ENCODE measurements at places on chromosomes 3 and 15.

DNA sequence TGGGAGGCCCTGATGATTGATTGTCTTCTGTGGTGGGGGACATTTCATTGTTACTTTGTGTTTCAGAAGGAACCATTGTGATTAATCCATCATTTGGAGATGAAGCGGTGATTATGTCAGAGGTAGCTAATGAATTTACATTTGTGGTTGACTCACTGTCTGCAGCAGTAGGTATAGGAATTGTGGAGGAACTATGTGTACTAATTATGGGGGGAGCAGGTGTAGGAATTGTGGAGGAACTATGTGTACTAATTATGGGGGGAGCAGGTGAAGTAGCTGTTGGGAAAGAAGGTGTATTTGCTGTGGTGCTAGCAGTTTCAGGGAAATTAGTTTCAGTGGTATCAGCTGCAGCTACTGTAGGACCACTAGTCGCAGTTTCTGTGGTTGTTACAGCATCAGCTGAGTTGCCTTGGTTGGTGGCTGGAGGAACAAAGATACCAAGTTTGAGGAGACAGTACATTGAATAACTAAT, 6.9 kb downstream of the MUC13 start:
- no peak for DNase-seq

DNA sequence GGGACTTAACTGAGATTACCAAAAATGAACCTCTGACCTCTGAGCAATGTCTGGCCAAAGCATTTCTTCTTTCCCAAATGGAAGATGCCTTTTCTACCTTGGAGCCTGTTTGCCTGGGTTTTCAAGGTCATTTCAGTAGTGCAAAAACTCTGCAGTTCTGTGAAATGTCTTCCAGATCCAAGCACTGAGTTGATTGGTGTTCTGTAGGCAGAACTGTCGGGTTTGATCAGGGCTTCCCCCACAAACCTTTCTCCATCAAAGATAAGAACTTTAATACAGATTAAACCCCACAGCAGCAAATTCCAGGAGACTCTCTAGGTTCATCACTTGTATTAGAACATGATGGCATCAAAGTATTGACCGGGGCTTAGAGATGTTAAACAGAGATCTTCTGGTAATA, 192.7 kb upstream of the TOPAZ1 start:
- no peak for DNase-seq

DNA sequence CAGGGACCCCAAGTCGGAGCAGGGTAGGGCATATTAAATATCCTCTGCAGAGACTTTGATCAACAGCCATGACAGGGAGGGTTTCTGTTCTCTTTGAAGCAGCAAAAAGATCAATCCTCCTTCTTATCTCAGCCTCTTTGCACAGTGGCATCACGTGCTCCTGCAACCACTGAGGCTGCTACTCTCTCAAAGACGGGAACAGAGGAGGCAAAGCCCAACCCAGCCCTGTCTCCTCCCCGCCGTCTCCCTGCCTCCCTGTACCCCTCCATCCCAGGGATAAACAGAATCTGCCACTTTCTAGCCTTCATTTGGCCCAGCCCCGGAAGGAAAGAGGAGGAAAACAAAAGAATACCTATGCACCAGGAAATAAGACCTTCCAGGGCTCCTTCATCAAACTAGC, 7.5 kb upstream of the TBC1D21 start:
- no peak for DNase-seq

- no peak for DNase-seq
Measured at GRCh38 chr3:69357196-69357595, 28.7 kb downstream of the FRMD4B start.

- no peak for DNase-seq
Measured at GRCh38 chr3:158479051-158479450, 91.9 kb upstream of the MLF1 start.

GRCh38 chr3:108103886-108104797, 13.3 kb upstream of the CD47 start:
- DNase-seq = no peak

DNA sequence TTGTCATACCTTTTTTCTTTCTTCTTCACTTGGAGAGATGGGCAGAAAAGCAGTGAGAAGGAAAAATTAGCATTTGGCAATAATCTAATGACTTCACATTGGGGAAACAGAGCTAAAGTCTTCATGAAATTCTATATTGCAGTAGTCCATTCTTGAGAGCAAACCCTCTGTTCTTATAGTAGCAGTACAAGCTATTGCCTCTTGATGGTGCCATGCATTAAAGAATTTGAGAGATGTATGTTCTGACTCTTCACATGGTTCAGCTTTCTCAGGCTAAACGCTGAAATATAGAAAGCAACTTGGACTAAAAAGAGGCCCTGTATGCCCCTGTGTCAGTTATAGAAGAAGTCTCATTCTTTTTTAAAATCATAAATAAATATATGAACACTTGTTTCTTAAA, 36.0 kb downstream of the PHLDB2 start:
- peak; percentile 72 for DNase-seq

DNA sequence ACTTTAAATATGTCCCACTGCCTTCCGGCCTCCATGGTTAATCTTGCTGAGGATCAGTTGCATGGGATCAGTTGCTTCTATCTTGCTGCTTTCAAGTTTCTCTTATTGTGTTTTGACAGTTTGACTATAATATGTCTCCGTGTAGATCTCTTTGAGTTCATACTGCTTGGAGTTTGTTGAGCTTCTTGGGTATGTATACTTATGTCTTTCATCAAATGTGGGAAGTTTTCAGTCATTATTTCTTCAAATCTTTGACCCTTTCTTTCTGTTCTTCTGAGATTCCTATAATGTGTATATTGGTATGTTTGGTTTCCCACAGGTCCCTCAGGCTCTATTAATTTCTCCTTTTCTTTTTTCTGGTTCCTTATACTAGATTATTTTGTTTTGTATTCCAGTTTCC, 30.8 kb downstream of the PCCB start:
- no peak for DNase-seq

- no peak for DNase-seq
Measured at GRCh38 chr15:52148403-52148802, 35.8 kb upstream of the BCL2L10 start.

GRCh38 chr15:42863572-42864239, 56.9 kb downstream of the TTBK2 start:
- no peak for DNase-seq

DNA sequence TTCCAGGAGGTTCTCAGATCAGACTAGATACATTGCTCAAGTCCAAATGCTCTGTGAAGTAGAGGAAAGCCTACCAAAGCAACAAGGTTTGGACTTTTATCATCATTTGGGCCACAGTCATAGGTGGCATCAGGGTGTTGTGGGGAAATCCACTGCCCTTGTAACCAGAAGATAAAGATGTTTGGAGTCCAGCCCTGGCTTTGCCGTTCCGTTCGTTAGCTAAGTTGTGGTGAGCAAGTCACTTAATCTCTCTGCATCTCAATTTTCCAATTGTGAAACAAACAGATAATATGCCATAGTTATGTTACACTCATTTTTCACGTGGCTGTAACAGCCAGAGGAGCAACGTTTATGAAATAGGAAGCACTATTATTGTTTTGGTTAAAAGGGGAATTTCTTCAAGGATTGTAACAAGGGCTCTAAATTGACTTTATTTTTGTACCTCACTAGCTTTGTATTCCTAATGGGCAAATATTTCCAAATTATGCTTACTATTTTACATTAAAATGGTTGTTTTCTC, 125.6 kb downstream of the CD47 start:
- no peak for DNase-seq

DNA sequence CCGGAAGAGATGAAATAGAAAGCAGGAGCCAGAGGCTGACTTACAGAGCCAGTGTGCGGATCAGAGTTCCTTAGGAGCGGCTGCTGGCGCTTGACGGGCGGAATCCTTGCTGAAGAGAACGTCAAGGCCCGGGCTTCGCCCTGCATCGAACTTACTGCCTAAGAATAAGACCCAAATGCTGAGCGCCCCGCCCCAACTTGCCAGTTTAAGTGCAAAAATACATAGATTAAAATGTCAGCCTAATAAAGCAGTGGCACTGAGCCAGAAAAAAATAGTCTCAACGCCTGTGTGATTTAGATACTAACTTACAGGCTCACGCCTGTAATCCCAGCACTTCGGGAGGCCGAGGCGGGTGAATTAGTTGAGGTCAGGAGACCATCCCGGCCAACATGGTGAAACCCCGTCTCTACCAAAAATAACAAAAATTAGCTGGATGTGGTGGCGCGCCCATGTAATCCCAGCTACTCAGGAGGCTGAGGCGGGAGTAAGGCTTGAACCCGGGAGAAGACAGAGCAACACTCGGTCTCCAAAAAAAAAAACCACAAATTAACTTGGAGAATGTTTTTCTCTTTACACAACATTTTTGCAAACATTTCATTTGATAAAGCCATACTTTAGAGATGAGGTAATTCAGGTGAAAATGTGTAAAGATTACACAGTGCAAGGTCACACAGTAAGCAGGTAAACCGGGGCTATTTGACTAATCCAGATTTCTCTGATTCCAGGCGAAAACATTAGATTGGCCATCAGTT, 1.2 kb upstream of the UBP1 start:
- DNase-seq = no peak

DNA sequence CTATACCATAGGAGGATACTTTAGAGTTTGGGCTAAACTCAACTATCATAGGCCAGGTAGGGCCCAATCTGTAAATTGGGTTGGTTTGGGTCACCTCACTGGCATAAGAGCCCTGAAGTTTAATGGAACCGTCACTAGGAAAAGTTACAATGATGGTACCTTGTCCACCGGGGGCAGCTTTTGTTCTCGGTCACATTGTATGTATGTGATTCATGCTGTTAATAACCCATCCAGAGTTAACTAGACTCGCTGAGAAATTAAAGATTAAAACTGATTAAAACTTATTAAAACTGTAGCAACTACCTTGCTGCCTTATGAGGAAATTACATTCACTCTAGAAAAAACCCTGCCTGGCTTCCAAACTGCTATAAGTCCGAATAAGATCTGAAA, 145.0 kb upstream of the TMCO5A start:
- DNase-seq = no peak

DNA sequence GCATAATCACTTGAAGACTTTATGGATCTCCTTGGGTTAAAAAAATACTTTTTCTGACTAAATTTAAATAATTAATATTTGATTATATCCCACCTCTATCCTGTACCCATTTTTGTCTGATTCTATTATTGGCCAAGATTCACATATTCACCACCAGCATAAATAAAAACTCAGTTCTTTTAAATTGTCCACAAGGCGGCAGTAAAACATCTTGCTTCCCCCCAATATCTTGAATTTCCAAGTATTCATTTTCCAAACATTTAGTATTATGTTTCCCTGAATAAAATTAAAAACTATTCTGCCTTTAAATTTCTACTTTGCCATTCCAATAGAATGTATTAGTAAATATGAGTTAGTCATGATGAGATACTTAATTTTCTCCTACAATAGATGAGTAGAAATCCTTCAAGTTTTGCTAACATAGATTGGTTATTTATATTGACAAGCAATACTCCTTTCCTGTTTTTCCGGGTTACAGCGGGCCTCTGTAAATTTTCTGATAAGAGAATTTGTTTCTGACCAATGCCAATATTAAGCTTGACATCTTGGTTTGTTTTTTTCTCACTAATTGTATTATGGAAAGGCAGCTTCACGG, 218.7 kb upstream of the MDFIC2 start:
- peak; percentile 15 for DNase-seq

DNA sequence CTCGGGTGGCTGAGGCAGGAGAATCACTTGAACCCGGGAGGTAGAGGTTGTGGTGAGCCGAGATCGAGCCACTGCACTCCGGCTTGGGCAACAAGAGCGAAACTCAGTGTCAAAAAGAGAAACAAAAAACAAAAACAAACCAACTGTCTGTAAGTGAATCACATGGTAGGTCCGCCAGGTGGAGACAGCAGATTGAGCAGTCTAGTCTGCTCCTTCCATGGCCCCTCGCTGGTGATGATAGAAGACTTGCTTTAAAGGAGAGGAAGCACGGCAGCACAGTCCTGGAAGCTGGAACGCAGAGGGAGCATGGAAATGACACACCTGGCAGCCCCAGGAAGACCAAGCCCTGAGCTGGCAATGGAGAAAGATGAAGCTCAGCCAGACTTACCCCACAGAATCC, 31.4 kb upstream of the MGLL start:
- no peak for DNase-seq

GRCh38 chr15:25325187-25325586, 113.6 kb downstream of the UBE3A start:
- DNase-seq = no peak

DNA sequence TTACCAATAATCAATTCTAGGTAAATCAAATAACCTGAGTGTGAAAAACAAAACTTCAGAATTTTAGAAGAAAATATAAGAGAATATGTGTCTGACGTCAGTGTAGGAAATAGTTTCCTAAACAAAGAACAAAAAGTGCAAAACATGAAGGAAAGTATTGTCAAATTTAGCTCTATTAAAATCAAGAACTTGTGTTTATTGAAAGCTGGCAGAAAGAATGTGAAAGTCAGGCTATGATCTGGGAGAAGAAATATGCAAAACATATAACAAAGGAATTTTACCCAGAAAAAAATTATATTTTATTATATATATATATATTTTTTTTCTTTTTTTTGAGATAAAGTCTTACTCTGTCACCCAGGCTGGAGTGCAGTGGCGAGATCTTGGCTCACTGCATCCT, 129.1 kb upstream of the ANKRD28 start:
- DNase-seq = no peak

DNA sequence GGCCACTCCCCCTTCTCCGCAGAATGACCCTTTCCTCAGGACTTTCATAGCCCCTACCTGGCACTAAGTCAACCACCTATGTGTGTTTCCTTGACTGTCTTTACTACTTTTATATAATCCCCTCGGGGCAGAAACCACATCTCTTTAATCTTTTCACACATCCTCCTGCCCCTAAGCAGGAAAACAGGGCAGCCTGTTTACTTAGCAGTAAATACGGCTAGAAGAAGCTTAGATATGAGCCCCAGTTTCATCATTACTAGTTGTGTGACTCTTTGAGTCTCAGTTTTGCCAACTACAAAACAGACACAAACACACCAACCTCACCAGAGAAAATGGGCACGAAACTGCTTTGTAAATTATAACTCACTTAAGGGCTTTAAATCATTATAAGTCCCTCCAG, 98.3 kb downstream of the CYP19A1 start:
- DNase-seq = no peak

DNA sequence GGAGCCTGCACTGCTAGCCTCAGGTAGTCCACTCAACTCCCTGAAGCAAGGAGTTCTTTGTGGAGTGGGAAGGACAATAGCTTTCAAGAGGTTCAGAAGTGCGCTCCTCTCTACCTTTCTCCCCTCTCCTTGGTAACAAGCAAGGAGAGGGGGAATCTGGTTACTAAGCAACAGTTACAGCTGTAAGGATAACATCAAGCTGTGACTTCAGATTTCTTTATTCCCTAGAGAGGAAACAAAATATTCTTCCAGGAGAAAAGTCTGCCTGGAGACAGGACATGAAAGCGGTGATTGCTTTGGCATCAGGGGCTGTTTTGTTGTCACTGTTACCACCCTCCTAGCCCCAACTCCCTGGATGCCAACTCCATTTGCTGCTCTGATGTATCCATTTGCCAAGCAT, 70.4 kb downstream of the TRANK1 start:
- no peak for DNase-seq

DNA sequence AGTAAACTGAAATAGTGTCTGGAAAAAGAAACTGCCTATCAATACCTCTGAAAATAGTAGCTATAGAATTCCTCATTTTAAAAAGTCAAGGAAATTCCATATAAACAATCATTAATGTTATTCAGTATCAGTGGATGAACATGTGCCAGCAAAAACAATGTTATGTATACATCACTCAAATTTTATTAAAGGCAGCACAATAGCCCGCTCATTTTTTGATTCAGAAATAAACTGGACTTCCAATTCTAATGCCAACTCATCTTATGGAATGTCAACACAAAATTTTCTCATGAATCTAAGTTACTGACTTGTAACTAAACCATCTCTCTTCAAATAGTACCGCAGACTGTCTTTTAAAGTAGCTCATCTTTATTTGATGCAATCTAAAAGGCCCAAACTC, 19.0 kb downstream of the THBS1 start:
- DNase-seq = no peak

Measured in HCEC 1CT (cell line).